ENCODE measurements at places on chromosomes 4 and X. TPM values are rescaled to one million over a fixed set of nuclear protein-coding genes. Genes with fewer than 3 reads are reported as not detected.

AKAP14 gene
- total RNA-seq: not detected

- DNase-seq: no peak
Measured at GRCh38 chr4:7206911-7207567, 14.7 kb downstream of the SORCS2 start.

HTR2C gene
- total RNA-seq: 1.7 TPM

DCAF16 gene
- total RNA-seq: 26.5 TPM

HSD17B13 gene
- 23.8 TPM for total RNA-seq

DNA sequence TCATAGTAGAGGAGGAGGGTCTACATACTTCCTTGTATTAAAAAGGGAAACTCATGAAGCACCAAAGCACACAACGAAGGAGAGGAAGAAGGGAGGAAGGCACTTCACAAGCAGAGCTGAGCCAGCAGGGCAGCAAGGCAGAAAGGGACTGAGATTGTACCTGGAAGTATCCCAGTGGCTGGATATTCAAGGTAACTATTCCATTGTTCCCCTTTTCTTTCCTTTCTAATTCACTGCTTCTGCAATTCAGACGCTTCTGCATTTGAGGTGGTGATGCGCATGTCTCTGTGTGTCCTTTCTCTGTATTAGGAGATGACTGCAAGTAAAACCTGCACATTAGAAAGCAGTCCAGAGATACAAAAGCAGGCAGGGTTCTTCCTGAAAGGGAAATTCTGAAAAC lies 54.9 kb downstream of the UBQLN2 start:
- DNase-seq: no peak
